ENCODE measurements at places on chromosomes 3 and 15.

DNA sequence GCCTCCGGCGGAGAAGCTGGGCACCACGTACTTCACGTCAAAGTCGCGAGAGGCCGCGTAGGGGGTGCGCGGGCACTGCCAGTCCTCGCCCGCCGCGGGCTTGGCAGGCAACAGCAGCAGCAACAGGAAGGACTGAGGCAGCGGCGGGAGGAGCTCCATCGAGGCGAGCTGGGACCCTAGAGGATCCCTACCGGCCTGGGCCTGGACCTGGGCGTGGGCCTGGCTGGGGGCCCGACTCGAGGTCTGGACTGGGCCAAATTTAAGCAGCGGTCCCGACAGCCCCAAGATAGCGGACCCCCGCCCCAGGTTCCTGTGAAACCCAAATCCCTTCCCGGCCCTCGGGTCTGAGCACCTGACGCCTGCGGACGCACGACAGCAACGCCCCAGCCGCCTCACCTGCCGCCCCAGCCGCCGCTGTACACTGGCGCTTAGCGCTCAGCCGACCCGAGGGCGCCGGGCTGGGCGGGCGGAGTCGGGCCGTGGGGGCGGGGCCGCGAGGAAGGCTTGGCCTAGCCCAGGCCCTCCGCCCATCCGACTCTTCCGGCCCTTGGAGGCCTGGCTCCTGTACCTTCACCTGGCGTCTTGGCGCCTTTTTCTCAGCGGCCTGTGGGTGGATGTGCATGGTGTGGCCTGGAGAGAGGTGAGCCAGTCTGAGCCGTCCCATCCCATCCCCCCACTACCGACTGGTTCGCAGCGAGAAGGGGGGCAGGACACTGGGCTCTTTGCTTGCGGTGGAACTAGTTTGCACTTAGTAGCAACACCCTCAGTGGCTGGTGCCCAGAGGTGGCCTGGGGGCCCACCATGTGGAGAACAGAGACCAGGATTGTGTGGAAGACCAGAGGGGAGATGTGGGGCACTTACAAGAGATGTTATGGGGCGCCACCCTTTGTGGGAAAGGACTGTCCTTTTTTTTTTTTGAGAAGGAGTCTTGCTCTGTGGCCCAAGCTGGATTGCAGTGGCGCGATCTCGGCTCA, at the start of gene MST1R:
Gene MST1R, minus strand, starts transcription at position 423 of the 974 bp plus-strand sequence. Its CDS starts 264 bp downstream, at position 159.
- peak; percentile 83 for DNase-seq

- no peak for DNase-seq
Observed at GRCh38 chr3:14524311-14524711, 15.8 kb downstream of the GRIP2 start.

- no peak for DNase-seq
Observed at GRCh38 chr3:157542711-157543500, 39.7 kb upstream of the VEPH1 start.

GRCh38 chr3:193554811-193555210, at the start of gene ATP13A4:
ATP13A4 (minus strand) TSS chr3:193554895; CDS start chr3:193554799, 96 bp downstream.
- no peak for DNase-seq

- no peak for DNase-seq
Observed at GRCh38 chr3:168416446-168416845, 320.7 kb upstream of the GOLIM4 start.

GRCh38 chr15:63487076-63487757, 17.2 kb upstream of the USP3 start:
- DNase-seq = peak; percentile 89

DNA sequence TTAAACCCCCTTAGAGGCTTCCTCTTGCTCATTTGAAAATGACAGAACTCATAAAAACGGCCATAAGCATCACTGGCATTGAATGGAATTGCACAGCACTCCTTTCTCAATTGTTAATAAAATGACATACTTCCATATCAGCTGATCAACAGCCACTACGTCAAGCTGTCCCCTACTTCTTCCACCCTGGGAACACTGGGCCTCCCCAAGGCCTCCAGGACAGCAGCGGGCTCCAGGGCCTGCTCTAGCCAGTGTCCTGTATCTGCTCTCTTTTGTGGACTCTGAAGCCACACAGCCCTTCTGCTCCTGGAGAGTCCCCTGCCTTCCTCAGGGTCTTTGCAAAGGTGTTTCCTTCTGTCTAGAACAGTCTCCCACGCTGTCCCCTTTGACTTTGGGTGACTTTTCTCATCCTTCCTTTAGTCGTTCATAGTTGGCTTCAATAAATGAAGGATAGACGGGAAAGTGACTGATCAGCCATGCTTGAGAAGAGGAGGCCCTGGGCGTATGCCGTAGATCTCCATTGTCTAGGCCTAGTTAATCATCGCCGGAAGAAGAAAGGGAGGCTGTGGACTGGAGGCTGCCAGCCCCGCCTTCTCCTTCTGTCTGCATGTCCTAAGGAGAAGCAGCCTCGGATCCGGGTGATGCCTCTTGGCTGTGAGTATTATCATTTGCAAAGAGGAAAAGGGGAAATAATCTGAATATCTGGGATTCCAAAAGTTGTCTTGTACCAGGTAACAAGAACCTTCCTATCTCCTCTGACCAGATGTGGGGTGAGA, 4.7 kb upstream of the THSD4 start:
- no peak for DNase-seq

- no peak for DNase-seq
Observed at GRCh38 chr3:67458896-67459530, 195.4 kb downstream of the SUCLG2 start.

DNA sequence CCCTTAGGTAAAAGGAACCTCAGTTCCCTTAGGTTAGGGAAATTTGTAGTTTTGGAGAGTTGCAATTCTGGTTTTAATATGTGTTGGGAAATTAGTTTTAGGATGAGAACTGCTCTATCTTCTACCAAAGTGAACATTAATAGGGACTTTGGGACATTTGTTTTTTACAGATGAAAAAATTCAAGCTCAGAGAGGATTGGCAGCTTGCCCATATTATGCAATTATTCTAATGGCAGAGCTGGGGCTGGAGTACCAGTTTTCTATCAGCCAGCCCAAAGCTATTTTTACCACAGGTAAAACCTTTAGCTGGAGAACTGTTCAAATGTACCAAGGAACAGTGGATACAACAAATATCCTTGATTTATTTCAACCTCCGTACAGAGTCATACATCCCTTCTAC, 127.0 kb downstream of the CPNE4 start:
- no peak for DNase-seq

GRCh38 chr3:131730581-131730980, 227.8 kb upstream of the MRPL3 start:
- no peak for DNase-seq

GRCh38 chr3:29901097-29901496, 620.2 kb downstream of the RBMS3 start:
- no peak for DNase-seq

DNA sequence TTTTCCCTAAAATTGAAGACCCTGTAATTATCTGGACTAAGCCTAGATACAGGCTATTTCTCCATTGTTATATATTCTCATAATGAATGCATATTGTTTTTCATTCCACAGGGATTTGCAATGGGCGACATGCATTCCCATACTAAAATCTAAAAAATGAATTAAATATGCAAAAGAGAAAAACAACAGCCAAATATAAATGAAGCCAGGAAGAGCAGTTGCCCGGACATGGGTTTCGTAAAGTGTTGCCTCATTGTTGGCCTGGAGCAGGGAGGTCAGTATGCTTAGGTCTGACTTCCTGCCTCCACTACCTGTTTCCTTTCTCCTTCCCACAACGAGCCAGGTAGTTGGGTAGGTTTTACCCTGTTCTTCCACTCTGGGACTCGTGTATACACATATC, 27.1 kb upstream of the SLCO3A1 start:
- DNase-seq = no peak

DNA sequence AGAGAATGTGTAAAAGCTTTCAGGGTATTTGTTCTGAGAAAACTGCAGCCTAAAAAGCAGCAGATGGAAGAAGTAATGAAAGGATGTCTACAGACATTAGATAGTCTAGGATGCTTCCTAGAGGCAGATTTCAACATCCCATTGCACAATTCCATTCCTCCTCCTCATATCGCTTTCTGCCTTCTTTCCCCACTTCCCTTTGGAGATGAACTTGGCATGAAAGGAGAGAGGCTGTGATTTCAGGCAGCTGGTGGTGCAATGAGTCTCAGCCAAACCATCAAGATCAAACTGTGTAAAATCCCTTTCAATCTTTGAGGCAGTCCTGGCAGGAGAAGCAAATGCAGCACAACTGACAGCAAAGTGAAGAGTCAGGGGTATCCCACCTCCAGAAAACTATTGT, 438.7 kb upstream of the KCNMB2 start:
- DNase-seq = no peak

DNA sequence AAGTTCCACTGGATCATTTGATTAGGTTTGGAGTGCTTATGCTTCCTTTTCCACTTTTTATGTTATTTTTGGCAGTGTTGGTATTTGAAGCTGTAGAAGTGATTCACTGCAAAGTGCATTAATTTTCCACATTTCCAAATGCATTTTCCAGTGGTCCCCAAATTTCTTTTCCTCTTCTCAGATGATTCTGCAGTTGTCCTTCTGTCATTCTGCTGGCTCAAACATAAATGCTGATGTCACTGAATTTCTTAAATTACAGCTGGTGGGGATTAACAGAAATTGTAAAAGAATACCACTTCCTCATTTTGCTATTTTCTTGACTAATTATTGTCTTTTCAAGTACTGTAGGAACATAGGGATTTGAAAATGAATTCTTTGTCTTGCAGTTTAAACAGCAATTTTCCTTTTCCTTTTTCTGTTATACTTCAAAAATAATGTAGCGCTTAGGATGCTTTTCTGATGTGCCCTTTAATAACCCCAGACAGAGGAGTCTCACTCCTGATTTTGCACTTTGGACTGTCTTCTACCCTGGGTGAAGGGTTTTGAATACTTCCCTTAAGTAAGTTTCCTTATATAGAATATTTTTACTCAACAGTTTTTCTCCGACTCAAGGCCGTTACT, 25.0 kb downstream of the MITF start:
- DNase-seq = no peak

DNA sequence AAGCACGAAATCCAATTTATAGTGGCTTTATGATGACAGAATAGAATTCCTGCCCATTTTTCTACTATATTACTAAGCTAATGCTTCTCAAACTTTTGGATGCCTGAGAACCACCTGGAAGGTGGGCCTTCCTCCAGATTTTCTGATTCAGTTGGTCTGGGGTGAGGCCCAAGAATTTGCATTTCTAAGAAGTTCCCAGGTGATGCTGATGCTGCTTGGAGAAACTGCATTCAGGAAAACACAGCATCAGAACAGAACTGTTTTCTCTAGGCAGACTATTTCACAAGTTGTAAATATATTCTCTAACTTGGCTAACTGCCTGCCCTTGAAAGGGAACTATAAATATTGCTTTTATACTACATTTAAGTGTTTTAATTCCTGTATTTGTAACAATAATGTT, 644.9 kb upstream of the DPPA4 start:
- no peak for DNase-seq

- DNase-seq = no peak
Observed at GRCh38 chr15:82570721-82571508, 30.7 kb upstream of the RPS17 start.

- no peak for DNase-seq
Observed at GRCh38 chr3:43695863-43696262, 5.1 kb downstream of the ABHD5 start.

DNA sequence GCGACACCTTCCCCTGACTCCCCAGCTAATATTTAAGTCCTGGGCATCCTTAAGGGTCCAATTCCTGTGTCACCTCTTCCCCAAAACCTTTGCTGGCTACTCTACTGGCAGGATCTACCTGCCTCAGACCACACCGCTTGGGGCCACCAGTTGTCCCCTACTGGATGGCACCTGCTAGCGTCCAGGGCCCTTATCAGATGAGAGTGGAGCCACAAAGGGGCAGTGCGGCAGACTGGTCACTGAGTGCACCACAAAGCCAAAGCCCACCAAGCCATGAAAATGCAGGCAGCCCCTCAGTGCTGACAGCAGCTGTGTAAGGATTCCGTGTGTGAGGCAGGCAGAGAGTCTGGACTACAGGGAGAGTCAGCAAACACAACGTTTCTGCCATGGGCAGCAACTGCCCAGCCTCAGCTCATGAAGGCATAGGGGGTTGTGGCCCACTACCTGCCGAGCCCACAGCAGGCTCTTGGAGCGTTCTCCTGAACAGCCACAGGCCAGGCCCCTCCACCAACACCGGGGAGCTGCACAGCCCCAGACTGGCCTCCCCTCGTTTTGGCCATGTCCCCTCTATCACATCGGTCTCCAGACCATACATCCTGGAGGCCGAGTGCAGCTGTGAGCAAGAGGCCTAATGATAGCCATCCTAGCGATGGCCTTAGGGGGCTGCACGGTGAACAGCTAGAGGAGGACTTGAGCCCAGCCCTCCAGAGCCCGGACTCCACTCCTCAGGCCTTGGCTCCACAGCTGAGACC, 32.3 kb downstream of the ALDH1L1 start:
- no peak for DNase-seq

DNA sequence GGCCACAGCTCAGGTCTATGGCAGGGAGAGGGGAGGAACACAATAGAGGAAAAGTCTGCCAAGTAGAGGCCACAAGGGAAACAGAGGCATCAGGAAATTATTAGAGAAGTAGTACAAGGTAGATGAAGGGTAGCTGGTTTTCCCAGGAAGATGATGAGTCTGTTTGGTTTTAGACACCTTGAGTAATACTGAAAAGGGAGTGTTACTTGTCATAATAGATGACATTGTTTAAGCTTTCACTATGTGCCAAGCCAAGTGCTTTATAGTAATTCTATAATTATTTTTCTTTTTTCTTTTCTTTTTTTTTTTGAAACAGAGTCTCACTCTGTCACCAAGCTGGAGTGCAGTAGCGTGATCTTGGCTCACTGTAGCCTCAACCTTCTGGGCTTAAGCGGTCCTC, 13.7 kb downstream of the PXK start:
- DNase-seq = no peak

GRCh38 chr3:189727898-189728297, 96.7 kb downstream of the TP63 start:
- no peak for DNase-seq

DNA sequence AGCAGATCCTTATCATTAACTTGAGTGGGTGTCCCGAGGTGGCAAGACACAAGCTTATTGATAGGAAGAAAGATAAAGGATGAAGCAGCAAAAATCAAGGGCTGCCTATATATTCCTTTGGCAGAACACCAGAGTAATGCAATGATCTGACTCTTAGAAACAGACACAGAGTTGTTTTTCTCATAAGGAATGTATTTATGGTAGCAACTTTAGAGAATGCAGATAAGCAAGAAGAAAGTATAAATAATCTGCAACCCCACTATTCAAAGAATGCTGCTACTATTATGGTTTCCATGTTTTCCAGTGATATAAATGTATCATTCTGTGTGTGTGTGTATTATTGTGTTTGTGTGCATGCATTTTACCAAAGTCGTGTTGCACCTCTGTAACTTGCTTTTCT, 208.3 kb downstream of the THSD4 start:
- no peak for DNase-seq

- DNase-seq = no peak
Observed at GRCh38 chr3:149489060-149489690, 14.7 kb downstream of the TM4SF4 start.

GRCh38 chr3:133695560-133696171, 33.9 kb upstream of the TOPBP1 start:
- no peak for DNase-seq

DNA sequence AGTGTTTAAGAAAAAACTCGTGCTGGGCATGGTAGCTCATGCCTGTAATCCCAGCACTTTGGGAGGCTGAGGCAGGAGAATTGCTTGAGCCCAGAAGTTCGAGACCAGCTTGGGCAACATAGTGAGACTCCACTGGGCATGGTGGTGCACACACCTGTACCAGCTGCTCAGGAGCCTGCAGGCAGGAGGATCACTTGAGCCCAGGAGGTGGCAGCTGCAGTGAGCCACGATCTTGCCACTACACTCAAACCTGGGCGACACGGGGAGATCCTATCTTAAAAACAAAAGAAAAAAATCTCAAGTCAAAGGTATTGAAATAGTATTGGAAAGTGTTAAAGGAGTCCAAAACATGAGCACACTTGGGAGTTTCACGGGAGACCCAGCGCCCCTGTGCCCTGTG, 14.0 kb downstream of the KLF13 start:
- DNase-seq = no peak

- no peak for DNase-seq
Observed at GRCh38 chr3:16148783-16149182, 25.7 kb upstream of the GALNT15 start.

Measured in stimulated activated CD4-positive, alpha-beta T cell treated with anti-CD3 and anti-CD28 coated beads, Interleukin-4, amount 100 ng/mL, for 1 hour (primary cell).